ENCODE measurements at places on chromosomes 6 and 20.

GRCh38 chr6:165704045-165704748, 41.2 kb upstream of the PDE10A start:
- DNase-seq, result no peak

DNA sequence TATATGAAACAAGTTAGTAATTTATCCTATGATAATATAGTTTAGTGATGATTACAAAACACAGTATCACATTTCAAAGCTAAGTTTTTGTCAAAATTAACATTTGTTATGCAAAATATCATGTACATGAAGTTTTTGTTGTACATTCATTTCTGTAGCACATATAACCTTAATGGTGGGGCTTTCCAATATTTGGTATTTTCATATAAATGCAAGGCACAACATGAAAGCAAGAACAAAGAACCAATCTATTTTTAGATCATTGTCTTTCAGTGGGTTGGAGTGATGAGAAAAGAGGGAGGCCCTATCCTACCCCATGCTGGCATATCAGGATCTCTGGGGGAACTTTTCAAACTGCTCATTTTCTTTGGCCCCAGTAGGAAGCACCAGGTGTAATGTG, 53.4 kb downstream of the FAM83B start:
- no peak for DNase-seq

DNA sequence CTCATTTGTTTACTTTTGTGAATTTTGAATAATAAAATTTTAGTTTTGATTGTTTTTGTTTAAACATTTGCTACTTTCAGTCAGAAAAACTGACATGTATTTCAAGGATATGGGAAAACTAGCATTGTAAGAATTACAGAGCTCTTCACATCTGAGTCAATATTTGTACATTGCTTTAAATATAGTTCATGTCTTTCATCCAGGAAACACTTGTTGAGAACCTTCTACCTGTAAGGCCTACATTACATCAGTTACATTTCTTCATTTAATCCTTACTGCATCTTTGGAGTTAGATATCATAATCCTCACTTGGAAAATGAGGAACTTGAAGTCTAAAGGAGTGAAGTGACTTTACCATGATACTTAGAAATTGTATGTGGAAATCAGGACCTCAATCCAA, 242.9 kb downstream of the KCNQ5 start:
- no peak for DNase-seq

GRCh38 chr6:6927521-6928361, 180.0 kb upstream of the RREB1 start:
- DNase-seq, result no peak

GRCh38 chr6:118354641-118355040, 193.5 kb upstream of the PLN start:
- no peak for DNase-seq

DNA sequence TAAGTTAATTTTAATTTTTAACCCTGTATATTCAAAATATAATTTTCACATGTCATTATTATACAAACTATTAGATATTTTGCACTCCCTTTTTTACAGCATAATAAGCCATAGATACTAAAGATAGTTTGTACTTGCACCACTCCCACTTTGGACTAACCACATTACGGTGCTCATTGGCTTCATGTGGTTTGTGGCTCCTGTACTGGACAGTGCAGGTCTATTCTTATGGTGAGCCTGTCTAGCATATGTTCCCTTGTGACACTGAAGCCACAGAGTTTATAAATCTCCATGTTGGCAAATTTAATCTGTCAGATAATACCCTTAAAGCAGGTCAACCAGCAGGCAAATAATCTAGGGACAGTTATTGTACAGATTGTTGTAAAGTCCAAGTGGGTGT, 354.4 kb upstream of the KCNQ5 start:
- no peak for DNase-seq

GRCh38 chr6:38027685-38028373, 208.3 kb downstream of the ZFAND3 start:
- DNase-seq, result no peak

GRCh38 chr20:3785240-3786125, 1.1 kb downstream of the CENPB start:
- DNase-seq, result no peak

DNA sequence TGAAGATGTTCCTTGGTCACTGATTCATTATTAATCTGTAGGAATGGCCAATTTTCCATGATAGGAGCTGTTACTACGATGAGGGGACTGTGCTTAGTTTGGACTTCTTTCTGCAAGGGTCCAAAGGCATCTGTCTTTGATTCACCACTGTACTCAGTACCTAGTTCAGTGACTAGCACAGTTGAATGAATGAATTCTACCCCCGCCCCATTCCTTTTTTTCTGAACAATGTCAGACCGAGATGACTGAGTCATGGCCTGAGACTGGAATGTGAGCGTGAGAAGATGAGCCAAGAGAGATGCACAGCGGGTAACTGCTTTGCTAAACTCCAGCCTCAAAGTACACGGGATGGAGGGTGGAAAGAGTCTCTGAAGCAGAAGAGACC, 419 bp upstream of the SNHG17 start:
- no peak for DNase-seq

DNA sequence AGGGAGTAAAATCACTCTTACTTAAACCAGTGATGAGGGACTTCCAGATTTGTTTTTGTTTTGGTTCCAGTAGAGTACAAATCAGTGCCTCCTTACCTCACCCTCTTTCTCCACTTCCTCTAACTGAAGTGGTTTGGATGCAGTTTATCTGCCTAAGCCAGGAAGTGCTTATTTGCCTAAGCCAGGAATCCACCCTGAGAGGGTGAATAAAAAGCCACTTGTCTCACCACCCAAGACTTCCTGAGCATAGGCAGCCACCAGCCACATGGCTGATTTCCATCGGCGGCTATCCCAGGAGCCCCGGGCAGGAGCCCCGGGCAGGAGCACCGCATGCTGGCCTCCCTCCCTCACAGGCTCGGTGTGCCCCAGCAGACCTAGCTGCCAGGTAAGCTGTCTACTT, 12.0 kb downstream of the LRP11 start:
- no peak for DNase-seq

- DNase-seq, result no peak
These were observed 38.3 kb downstream of the NINL start for GRCh38 chr20:25547063-25547462.

DNA sequence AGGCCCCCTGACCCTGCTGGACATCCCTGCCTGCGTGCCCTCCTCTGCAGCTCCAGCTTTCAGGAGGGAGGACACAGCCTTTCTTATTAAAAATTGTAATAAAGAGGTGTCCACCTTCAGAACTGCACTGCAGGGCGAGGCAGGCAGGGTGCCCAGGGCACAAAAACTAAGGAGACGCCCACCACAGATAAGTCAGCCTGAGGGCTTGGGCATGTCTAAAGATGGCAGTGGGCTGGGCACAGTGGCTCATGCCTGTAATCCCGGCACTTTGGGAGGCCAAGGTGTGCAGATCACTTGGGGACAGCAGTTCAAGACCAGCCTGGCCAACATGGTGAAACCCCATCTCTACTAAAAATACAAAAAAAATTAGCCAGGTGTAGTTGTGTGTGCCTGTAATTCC, 7.0 kb upstream of the C20orf144 start:
- no peak for DNase-seq

All from activated T-helper 1 cell treated with anti-CD3 and anti-CD28 coated beads, Interleukin-2, amount 50 U/mL, for 16 hours (primary cell).